ENCODE measurements at places on chromosomes 1 and 21.

DNA sequence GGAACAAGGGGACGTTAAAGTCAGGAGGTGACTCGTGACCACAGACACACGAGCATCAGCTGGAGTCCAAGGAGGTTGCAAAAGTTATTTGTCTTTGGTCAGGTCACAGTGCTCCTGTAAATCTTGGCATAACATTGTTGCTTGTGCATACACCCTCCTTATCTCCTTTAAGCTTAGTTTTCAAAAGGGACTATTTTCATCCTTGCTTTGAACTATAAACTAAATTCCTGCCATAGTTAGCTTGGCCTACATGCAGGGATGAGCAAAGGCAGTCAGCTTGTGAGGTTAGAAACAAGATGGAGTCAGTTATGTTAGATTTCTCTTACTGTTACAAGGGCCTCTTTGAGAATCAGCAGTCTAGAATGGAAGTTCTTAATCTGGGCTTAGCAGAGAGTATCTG is 28.0 kb upstream of the FASLG start:
- no peak for DNase-seq

GRCh38 chr1:107135463-107135862 is 5.4 kb upstream of the NTNG1 start:
- no peak for DNase-seq

- DNase-seq: no peak
These were observed 281.5 kb downstream of the NEGR1 start for GRCh38 chr1:72000809-72001208.

DNA sequence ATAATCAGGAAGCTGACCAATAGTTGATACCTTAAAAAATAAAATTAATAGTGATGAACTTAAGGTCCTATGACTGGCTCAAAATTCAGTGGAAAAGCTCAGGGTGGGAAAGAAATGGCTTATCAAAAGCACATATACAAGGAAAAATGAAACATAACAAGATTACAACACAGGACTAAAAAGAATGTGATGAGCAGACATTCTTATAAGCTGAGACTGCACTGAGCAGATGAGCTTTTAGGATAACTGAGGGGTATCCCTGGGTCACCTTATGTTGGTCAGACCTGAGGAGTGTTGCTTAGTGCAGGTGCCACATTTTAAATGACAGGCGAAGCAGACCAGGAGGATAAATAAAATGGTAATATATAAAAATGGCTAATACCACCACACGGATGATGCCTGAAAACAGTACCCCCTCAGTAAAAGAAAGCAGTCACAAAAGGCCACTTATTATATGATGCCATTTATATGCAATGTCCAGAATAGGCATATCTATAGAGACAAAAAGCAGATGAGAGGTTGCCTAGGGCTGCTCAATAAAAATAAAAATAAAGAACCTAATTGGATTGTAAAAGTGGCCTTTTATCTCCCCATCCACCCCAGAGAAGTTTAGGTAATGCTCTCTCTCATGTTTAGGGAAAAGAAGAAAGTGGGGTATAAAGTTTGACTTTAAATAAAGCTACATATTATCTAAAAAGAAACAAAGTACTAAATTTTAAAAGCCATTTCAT is 163.9 kb downstream of the SLC45A1 start:
- DNase-seq: no peak

GRCh38 chr21:43266534-43266933 is 97.7 kb downstream of the CRYAA start:
- DNase-seq: no peak

DNA sequence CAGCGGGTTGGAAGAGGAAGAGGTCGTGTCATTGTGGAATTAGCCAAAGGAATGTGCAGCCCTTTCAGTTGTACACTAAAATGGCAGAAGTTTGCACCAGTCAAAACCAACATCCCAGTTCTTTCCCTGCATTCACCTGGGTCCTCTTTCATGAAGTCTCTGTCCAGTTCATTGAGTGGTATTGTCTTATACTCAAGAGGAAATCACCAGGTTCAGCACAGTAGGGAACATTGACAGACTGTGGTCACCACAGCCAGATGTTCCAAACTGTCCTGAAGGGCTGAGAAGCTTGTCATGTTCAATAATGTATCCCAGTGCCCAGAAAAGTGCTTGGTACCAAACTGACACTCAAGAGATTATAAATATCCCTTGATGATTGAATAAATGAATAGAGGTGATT is 131.6 kb downstream of the GLUL start:
- no peak for DNase-seq

GRCh38 chr1:43121256-43121900 is 50.7 kb downstream of the EBNA1BP2 start:
- DNase-seq: no peak

GRCh38 chr21:34311561-34312330 is 52.1 kb upstream of the KCNE2 start:
- DNase-seq: no peak

DNA sequence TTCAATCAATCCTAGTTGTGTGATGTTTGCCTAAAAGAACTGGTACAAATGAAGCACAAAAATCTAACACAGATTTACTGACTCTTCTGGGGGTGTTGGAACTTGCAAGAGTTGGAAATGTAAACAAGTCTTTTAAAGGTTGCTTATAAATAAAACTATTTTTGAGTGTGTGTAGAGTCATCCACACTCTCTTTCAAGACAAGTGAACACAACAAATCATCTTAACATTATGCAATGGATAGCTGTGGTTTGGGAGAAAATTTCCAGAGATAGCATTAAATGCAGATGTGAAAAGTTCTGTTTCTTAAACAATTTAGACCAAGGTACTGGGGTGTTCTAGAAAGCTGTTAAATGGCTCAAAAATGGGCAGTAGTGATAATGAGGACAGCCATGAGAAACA is 28.7 kb downstream of the C1orf87 start:
- DNase-seq: no peak

DNA sequence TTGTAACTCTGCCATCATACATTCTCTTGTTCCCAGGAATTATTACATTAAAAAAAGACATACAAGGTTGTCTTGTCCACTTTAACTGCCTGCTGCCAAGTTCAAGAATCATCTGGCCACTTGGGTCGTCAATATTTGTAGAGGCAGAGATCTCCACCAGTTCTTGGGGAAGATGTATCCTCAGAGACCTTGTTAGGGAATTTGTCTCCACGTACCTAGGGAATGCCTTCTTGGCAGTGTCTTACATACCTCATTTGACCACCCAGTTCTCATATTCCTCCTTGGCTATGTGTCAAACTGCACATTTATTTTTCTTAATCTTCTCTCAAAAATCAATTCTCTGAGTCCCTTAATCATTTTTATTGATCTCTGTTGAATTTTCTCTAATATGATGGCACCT is 266.0 kb downstream of the SPATA17 start:
- no peak for DNase-seq

DNA sequence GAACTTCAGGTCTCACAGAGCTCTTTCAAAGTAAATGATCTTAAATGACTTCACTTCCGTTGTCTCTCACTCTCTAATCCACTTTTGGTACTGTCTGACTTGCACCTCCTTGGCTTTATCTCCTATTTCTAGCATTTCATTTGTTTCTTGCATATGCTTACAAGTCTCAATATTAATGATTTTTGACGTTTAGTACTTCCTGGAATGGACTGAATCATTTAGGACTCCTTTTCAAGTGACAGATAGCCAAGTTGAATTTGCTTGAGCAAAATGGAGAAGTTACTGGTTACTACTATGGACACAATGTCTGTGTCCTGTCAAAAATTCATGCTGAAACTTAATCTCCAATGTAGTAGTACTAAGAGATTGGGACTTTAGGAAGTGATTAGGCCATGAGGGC is 7.0 kb upstream of the SGIP1 start:
- no peak for DNase-seq

GRCh38 chr1:241964550-241965282 is 7.1 kb downstream of the BECN2 start:
- DNase-seq: no peak

- DNase-seq: no peak
These were observed 51.4 kb upstream of the SIM2 start for GRCh38 chr21:36647279-36648093.

DNA sequence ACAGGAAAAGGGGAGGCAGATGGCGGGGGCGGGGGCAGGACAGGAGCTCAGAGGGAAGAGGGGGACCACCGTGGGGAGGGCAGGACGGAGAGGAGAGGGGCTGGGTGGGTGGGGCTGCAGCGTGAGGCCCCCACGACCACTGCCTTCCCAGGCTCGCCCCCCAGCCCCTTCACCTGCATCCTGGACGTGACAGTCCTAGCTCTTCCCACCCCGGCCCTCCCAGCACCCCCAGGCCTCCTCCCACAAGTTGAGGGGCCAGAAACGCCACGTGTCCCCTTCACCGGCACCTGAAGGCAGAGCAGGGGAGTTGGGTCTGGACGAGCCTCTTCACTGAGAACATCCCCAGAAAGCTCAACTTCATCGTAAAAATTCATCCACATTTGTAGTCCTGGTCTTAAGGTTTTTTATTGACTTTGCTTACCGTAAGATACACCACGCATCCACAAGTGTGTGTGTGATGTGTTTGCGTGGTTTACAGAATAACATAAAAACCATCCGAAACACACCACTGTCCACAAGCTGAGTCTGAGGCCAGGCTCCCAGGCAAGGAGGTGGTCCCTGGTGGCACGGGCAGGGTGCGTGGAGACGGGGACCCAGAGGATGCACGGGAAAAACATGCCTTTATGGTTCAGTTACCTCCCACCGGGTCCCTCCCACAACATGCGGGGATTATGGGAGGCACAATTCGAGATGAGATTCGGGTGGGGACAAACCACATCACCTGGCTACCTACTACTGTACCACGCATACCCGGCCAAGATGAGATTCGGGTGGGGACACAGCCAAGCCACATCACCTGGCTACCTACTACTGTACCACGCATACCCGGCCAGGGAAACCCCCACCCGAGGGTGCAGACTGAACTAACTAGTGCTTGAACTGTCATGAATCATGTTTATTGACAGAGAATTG is 13.9 kb upstream of the COL18A1 start:
- no peak for DNase-seq

DNA sequence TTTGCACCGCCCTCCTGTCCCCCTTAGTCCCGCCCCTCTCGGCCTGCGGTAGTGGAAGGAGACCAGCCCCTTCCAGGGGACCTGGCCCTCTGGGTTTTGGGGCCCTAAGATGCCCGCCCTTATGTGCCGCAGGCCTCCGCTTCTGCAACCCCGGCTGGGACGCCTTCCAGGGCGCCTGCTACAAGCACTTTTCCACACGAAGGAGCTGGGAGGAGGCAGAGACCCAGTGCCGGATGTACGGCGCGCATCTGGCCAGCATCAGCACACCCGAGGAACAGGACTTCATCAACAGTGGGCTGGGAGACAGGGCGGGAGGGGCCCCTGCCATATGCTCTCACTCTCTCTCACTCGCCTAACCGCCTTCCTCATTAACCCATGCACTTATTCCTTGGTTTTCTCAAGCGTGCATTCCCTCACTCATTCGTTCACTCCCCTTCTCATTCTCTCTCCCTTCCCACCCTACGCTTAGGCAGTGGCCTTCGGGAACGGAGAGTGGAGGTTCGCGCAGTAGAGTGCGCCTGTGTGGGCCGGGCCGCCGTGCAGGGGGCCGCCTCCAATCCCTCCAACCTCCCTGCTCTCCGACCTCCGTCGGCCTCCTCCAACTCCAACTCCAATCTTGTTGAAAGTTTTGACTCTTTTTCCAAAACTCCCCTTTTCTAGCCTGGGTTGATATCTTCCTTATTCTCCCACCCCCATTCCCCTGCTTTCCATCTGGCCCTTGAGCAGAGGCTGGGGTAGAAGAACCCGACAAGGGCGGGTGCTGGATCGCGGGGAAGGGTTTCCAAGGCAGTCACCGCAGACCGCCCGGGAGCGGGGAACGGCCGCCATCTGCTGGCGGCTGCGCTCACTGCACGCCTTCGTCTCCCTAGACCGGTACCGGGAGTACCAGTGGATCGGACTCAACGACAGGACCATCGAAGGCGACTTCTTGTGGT is 15.2 kb downstream of the BCAN start:
- DNase-seq: peak; percentile 71

DNA sequence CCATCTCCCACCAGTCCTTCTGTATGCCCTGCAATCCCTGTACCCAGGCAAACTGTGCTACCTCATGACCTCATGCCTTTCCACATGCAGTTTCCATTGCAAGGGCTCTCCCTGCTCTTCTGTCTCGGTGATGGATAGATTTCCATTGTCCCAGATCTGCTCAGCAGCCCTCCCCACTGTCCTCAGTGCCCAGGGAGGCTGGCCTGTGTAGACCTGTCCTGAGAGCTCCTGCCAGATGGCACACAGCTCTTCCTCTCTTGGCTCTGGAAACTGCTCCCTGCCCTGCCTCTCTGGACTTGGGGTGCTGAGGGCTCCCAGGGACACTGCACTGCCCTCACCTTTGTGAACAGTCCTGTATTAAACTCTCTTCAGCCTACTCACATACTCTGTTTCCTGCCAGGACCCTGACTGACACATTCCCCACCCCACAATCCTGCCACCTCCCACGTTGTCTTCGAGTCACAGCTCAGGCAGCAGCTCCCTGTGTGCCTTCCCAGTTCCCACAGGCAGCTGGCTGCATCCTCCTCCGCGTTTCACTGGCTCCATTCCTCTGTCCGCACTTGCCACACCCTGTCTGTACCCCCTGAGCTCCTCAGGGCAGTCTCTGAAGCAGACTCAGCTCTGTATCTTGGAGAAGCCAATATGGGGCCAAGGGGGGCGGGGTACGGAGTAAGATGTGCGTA is 57.0 kb downstream of the SPATA46 start:
- no peak for DNase-seq

DNA sequence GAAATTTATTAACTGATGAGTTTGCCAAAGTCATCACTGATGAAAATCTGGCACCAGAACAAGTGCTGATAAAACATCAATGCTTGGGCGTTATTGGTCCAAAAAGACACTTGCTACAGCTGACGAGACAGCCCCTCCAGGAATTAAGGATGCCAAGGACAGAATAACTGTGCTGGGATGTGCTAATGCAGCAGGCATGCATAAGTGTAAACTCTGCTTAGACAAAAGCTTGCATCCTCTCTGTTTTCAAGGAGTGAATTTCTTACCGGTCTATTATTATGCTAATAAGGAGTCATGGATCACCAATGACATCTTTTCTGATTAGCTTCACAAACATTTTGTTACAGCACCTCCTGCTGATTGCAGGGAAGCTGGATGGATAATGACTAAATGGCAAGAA is 402.0 kb downstream of the LTN1 start:
- DNase-seq: no peak

GRCh38 chr1:221711063-221711577 is 30.8 kb downstream of the DUSP10 start:
- no peak for DNase-seq

GRCh38 chr21:44548381-44548780 is 2.9 kb downstream of the KRTAP10-2 start:
- DNase-seq: no peak

DNA sequence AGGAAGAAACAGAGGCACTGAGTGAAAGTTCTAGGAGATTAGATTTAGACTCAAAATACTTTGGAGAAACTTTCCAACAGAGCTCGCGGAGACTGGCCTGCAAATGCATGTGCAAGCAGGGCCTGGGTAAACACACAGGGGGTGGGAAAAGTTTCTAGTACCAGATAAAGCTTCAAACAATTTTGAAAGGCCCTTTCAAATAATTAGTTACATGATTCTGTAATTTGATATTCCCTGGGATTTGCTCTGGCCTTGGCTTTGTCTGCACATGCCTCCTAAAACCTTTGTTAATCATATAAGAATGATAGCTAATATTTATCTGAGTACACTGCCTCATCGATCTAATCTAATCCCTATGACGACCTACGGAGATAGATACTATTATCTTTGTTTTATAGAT is 31.3 kb downstream of the VTCN1 start:
- no peak for DNase-seq

GRCh38 chr1:112713466-112714312 is 1.4 kb downstream of the PPM1J start:
- DNase-seq: no peak
